ENCODE measurements at places on chromosomes 6 and 20. TPM values are rescaled to one million over a fixed set of nuclear protein-coding genes. Genes with fewer than 3 reads are reported as not detected.

KIAA1586 gene
- 15.9 TPM for total RNA-seq

COX4I2 gene
- not detected for total RNA-seq

TTK gene
- 45.2 TPM for total RNA-seq

DNA sequence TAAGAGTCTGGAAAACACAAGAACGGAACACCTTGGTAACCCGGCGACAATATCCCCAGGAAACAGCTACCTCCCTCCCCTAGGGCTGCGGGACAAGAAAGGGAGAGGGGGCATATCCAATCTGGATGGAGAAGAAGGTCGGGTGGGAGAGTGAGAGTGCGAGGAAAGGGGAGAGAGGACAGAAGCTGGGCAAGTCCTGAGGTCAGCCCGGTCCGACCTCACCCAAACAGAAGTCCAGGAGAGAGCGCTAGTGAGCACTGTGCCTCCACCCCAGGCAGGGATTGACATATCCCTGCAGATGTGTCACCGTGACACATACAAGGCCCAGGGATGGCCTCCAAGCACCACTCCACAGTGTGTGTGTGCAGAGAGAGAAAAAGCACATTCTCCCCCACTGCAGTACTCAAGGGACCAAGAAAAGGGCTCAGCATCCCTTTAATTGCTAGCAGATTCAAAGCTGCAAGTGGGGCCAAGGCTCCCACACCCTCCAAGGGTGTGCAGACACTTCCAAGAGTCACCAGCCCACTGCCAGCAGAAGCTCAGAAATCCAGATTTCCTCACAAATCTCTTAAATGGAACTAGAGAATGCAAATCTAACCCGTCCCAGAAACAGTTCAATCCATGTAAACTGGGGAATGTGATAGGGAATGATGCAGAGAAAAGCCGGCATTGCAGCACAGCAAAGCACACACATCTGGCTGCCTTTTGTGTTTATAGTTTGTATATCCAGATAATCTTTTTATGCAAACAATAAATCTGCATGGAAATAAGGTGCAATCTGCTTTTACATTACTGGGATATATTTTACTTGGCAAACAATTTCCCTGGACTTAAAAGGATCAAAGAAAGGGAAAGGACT, 3.1 kb downstream of the PXDC1 start:
- peaks cover 9% of the 10 kb centered on the region for H3K27me3 ChIP-seq
- H3K4me1 ChIP-seq = peaks cover 9% of the 10 kb centered on the region
- H3K36me3 ChIP-seq = no peaks in the 10 kb centered on the region
- peak; percentile 75 for DNase-seq

GRCh38 chr6:167588920-167589614, 237.6 kb upstream of the AFDN start:
- H3K27me3 ChIP-seq = no peaks in the 10 kb centered on the region
- no peak overlapping the region for H3K27ac ChIP-seq
- H3K4me1 ChIP-seq = peaks cover 6% of the 10 kb centered on the region
- no peak overlapping the region for H3K4me3 ChIP-seq
- no peak for DNase-seq

- no peak overlapping the region for H3K4me3 ChIP-seq
- H3K4me1 ChIP-seq = no peaks in the 10 kb centered on the region
- no peak for DNase-seq
- no peaks in the 10 kb centered on the region for H3K36me3 ChIP-seq
- H3K27ac ChIP-seq = no peak overlapping the region
These were observed 526.1 kb upstream of the MARCKS start for GRCh38 chr6:113331021-113331420.

DNA sequence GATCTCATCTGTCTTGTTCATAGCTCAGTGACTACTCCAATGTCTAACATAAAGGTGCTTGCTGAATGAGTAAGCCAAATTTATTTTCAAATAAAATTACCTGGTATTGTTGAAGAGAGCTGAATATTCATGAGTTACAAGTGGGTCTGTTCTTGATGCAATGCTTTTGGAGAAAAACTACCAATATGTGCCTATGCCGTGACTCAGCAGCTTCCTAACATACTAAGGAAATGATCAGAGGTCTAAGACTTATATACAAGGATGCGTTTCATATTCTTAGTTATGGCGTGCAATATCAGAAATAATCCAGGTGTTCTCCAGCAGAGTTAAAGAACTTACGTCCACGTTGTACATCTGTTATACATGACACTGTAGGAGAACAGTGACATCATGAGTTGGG, 5.1 kb downstream of the FAM120B start:
- no peak overlapping the region for H3K4me3 ChIP-seq
- no peak for DNase-seq
- no peaks in the 10 kb centered on the region for H3K36me3 ChIP-seq
- H3K27me3 ChIP-seq = no peaks in the 10 kb centered on the region

DNA sequence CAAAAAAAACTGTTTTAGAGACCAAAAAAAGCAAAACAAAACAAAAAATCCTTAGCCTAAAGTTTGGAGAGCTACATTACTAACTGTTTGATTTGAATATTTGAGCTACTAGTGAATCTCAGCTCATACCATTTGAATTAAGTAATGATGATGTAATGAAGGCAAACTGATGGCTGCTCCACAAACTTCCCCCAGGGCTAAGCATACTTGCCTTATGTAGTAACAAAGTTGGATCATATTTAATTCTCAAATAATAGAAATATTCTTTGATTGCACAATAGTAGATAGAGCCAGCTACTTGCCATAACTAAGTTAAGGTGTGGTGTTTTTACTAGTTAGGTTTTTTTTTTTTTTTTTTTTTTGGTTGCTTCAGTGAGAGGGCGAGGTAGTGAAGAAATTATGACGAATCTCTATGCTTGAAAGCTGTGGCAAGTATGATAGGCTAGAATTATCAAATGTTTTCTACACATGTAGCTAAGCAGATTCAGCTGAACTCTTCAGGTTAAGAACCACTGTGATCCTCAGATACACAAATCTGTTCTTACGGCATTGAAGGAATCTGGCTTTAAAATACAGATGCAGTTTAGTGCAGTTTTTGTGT, 2.9 kb downstream of the RAB32 start:
- DNase-seq = peak; percentile 86
- no peaks in the 10 kb centered on the region for H3K27me3 ChIP-seq
- H3K4me3 ChIP-seq = no peak overlapping the region
- peaks cover 5% of the 10 kb centered on the region for H3K4me1 ChIP-seq
- no peak overlapping the region for H3K27ac ChIP-seq

DNA sequence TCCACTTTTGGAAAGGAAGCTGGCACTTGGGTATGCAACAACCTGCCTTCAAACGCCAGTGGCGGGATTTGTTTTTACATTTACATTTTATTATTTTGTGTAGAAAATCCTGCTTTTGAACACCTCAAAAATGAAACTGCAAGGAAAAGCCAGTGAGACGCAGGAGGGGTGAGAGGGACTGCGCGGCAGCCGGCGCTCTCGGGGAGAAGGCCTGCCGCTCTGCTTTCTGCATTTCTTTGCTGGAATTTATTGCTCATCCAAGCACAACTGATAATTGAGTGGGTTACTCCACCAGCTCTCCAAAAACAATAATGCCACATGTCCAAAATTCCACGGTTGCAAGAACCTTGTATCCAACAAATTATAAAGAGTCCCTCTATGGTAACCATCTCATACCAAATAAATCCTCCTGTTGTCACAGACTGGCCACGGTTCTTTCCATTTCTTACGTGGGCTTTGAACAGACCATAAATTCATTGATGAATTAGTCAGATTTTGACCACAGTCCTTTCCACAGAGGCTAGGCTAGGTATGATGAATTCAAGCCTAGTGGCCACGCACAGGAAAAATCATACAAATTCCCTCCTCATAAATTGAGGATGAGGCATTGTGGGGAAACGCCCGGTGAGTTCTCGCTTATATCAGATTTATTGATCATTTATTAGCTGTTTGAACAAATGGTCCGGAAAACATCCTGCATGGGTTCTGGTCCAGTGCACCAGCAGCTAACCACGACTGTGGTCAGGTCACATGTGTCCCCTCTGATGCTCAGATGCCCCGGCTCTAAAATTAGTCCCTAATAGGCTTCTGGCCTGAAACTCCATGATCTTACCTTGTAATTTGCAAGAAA, 31.6 kb upstream of the FOXC1 start:
- no peak overlapping the region for H3K4me3 ChIP-seq
- no peak for DNase-seq
- H3K4me1 ChIP-seq = no peaks in the 10 kb centered on the region
- no peak overlapping the region for H3K27ac ChIP-seq

- peaks cover 21% of the 10 kb centered on the region for H3K4me1 ChIP-seq
- no peaks in the 10 kb centered on the region for H3K27me3 ChIP-seq
- no peak for DNase-seq
These were observed 228.0 kb upstream of the QKI start for GRCh38 chr6:163186527-163186926.

GRCh38 chr6:12065321-12066140, 53.4 kb downstream of the HIVEP1 start:
- peak overlapping the region; percentile 79 for H3K27ac ChIP-seq
- H3K4me1 ChIP-seq = peaks cover 16% of the 10 kb centered on the region
- H3K4me3 ChIP-seq = no peak overlapping the region
- no peaks in the 10 kb centered on the region for H3K36me3 ChIP-seq

GRCh38 chr20:40508821-40509220, 180.2 kb downstream of the MAFB start:
- no peaks in the 10 kb centered on the region for H3K27me3 ChIP-seq
- no peaks in the 10 kb centered on the region for H3K36me3 ChIP-seq
- H3K4me1 ChIP-seq = no peaks in the 10 kb centered on the region
- H3K27ac ChIP-seq = no peak overlapping the region
- no peak overlapping the region for H3K4me3 ChIP-seq

GRCh38 chr6:137512757-137513605, 18.8 kb upstream of the OLIG3 start:
- H3K4me3 ChIP-seq = no peak overlapping the region
- H3K4me1 ChIP-seq = no peaks in the 10 kb centered on the region
- H3K27me3 ChIP-seq = peaks cover 48% of the 10 kb centered on the region
